Activated T-cell treated with anti-CD3 and anti-CD28 coated beads for 24 hours (primary cell): ENCODE measurements at places on chromosomes 1 and 21.

GRCh38 chr1:154410185-154410827 lies 5.2 kb downstream of the IL6R start:
- no peak for DNase-seq

DNA sequence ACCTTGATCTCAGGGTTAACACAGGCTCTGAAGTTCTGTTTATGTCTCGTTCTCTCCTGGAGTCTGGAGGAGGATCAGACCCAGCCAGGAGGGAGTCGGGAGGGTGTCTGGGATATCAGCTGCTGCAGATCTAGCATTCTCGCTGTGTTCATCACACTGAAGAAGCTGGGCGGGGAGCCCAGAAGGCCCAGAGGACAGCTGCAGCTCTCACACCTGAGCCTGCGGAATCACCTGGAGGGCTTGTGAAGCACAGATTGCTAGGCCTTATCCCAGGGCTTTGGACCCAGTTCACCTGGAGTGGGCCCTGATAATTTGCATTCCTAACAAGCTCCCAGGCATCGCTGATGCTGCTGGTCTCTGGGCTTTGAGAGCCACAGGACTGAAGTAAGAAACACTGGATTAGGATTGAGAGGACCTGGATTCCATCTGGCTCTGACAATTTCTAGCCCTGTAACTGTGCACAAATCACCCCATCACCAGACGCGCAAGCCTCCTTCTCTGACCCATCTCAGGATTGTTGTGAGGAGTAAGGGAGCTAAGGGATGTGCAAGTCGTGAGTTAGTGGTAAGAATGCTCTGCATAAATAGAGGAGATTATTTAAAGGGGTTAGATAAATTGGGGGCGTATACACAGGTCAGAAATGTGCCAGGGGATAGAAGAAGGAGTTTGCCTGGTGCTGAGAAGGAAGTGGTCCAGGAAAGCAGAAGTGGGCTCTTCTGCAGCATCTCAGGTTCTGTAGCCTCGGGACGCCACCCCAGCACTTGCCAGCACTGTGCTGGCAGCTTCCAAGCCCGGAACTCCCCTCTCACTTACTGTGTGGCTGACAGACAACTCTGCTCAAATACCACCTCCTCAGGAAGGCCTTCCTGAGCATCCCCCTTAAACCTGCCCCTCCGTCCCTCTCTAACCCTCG lies 19.1 kb downstream of the ABCA4 start:
- no peak for DNase-seq

- DNase-seq = no peak
These were observed 24.3 kb downstream of the TMEM201 start for GRCh38 chr1:9612871-9613624.

GRCh38 chr1:201191653-201192260 lies 1.1 kb downstream of the IGFN1 start:
- peak; percentile 41 for DNase-seq

- DNase-seq = no peak
These were observed 10.4 kb downstream of the MUL1 start for GRCh38 chr1:20497506-20497905.

DNA sequence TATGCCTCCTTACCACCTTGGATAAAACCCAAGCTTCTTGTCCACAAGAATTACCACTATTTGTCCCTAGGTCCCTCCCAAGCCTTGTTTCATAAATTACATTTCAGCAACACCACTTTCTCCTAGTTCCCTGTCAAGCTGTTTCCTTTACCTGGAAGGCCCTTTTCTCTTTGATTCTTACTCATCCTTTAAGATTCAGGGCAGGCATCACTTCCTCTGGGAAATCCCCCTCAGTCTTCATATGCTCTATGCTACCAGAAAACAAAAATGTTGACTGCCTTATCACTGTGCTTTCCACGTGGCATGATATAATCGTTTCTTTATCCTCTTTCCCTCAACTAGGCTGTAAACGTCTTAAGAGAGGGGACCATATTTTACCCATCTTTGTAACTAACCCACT lies 102.7 kb downstream of the LYST start:
- no peak for DNase-seq

- DNase-seq = no peak
These were observed 7.1 kb upstream of the IER5 start for GRCh38 chr1:181081395-181081794.

DNA sequence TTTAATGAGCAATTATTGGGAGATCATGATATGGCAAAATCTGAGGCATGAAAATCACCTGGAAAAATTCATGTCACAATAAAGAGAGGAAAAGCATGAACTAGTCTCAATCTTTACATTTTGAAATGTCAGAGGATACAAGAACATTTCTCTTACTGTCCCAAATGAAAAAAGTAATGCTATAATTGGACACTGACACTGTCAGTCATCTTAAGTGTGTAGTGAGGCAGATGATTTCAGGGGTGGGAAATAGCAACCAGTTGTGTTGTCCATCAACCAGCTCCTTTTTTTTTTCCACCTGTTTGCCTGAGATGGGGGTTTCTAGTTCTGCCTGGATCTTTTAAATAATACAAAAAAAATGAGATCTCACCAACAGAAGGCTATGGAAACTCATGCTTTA lies 646.2 kb downstream of the KCNT2 start:
- no peak for DNase-seq

- no peak for DNase-seq
These were observed 65.5 kb upstream of the SLC45A1 start for GRCh38 chr1:8252266-8252951.

DNA sequence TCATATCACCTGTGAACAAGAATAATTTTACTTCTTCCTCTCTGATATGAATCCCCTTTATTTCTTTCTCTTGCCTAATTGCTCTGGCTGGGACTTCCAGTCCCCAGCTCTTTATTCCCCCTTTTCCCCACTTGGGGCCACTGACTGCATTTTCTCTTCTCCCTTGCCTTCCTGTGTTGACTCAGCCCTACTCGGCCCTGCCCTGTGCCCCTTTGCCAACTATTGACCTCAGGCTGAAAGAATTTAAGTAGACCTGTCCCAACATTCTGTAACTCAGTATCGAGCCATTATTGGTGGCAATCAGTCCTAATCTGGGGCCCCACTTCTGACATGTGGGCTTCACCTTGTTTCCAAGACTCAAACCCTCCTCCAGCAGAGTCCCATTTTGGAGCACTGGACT lies 60.6 kb upstream of the STUM start:
- no peak for DNase-seq

DNA sequence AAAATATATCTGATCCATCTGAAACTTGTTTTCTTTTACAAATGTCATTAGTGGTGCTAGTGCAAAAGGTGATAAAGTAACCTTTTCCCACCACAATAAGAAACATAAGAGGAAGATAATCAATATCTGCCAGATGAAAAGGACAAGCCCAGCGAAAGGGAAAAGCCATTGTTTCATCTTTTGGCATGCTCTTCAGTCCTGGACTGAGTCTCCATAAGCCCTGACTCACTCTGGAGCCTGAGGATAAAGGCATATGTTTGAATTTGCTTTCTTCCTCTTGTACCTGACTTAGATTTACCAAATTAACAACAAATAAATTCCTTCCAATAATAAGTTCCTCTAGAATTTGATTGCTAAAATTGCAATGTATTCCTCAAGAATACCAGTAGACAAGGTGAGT lies 13.6 kb downstream of the DNAJC11 start:
- DNase-seq = no peak

GRCh38 chr1:191971447-191971846 lies 186.8 kb upstream of the RGS18 start:
- DNase-seq = no peak

DNA sequence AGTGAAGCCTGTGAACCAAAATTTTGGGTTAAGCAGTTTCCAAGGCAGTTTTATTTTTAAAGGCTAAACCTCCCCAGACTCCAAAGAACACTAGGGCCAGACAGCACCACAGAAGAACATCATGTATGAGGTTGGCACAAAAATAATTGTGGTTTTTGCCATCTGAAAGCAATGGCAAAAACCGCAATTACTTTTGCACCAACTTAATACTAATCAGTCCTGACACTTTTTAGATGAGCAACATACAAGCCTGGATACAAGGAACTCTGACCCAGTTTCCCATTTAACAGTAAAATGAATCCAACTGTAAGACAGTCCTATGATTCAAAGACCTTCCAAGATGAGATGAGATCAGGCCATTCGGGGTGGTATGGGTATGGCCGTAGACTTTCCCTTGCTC lies 46.8 kb downstream of the CNIH3 start:
- no peak for DNase-seq

GRCh38 chr21:38840456-38841300 lies 34.9 kb downstream of the ETS2 start:
- DNase-seq = no peak

DNA sequence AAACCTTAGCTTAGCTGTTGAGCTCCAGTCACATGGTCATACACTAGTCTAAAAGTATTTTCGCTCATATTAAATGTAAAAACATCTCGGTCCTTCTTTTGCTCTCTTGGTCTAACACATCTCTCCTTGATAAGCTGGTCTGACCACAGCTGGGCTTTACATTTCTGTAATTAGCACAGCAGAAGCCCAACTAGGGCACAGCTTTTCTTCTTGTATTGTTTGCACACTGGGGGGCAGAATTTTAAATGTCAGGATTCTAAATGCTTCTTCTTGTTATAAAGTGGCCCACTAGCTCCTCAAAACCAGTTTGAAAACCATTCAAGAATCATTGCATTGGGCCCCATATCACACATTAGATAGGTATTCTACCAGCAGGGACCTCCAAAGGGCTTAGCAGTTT lies 289.1 kb upstream of the PKN2 start:
- no peak for DNase-seq

DNA sequence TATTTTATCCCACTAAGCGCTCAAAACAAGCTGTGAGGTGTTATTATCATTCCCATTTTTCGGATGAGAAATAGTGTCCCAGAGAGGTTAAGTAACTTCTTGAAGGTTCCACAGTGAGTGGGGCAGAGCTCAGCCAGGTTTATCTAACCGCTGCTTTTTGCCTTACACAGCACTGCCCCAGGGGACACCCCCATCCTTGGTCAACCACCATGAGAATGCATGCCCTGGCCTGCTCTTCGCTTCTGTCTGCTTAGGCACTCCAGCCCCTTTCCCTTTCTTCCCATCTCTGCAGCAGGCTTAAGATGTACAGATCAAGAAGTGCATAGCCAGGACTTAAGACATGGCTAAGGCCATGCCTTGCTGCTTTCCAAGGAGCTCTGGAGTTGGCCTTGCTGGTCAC lies 159.0 kb upstream of the CD34 start:
- no peak for DNase-seq

- no peak for DNase-seq
These were observed 31.1 kb downstream of the EDARADD start for GRCh38 chr1:236425031-236425663.

DNA sequence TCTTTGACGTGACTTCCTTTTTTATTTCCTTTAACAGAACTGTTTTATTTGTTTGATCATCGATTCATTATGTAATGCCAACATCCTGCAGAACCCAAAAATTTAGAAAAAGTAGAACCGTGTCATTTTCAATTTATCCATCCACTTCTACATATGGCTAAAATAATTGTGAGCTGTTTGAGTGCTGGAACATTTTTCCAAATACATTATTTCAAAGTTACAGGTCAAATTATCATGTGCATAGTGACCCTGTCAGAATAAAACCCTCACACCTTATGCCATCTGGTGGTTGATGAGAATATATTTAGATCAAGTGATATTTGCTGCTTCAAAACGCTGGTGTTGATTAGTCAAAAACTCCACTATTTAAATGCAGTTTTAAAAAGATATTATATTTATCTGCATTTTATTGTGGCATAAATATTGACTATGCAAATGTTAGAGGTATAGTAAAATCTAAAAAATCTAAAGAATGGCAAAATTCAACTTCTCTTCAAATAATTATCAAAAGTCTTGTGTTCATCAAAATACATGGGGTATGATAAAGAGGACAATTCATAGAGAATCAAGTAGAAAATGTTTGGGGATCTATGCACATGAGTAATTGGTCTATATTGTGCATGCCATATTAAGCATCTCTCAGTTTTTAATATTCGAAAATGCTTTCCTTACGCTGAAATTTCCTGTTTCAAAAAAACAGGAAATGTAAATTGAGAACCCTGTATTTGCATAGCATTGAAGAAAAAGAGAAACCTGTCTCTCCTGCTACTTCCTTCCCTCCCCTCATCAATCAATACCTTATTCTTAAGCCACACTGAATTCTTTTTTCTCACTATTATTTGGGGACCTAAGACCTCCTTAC lies 39.7 kb downstream of the UBE2U start:
- no peak for DNase-seq

- DNase-seq = no peak
These were observed 707 bp downstream of the PRCC start for GRCh38 chr1:156767879-156768604.

- DNase-seq = no peak
These were observed 3.1 kb upstream of the DSCAM start for GRCh38 chr21:40850071-40850470.

DNA sequence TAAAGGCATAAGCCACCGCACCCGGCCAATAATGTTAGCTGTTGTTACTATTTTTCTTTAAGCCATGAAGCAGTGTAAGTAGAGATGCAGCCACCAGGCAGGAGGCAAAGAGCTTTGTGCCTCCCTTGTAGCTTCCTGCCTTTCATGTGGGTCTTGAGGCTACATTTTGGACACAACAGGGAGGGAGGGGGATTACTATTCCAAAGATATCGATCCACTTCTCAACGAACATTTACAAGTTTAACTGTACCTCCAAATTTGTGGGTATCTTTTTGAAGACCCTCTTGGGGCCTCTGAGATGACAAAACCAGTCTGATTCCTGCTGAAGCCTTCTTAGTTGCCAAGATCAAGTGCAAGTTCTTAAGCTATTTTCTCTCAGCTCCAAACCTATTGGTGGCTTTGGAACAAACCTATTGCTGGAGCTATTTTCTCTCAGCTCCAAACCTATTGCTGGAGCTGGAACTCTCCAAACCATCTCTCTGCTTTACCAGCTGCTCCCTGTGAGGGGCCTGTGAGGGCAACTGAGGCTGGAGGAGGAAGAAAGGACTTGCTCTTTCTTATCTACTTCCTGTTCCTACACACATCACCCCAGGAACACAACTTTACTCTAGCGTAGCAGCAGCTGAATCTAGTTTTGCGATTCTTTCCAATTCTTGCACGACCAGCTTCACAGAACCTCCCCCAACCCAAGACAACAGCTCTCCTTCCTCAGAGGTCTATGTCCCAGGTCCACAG lies 16.1 kb upstream of the RCAN3 start:
- DNase-seq = no peak

DNA sequence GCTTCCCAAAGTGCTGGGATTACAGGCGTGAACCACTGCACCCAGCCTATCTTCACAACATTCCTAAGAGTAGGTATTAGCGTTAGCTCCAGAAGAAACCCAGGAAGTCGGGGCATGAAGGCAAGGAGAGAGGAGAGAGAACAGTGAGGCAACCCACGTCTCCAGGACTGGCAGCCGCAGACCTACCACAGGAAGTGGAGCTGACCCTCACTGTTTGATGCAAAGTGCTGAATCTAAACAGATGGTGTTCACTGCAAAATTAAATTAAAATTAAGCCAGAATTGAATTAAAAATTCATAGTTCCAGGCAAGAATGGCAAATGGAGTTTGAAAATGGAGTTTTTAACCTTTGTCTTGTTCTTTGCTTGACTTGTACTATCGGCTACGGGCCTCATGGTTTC lies 6.7 kb downstream of the ECE1 start:
- no peak for DNase-seq

DNA sequence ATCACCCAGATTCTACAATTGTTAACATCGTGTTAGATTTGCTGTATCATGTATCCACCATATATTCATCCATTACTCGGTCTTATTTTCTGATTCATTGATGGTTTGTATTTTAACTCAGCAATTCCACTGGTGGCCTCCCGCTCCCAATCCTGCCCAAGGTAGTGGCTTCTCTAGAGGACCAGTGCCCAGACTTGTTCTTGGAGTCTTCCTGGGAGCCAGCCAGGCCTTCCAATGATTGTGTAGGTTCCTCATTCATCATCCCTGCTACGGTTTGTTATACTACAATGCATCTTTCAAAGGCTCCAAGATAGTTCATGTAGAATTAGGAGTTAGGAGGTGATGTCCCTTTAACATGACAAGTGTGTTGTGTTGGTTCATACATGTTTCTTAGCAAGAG lies 451.1 kb downstream of the SETD4 start:
- no peak for DNase-seq
